CD4-positive, alpha-beta T cell (primary cell): ENCODE measurements at places on chromosomes 11 and 22.

GRCh38 chr11:12840871-12841660, 166.8 kb downstream of the TEAD1 start:
- no peak for DNase-seq

GRCh38 chr11:5364214-5364613, 12.9 kb downstream of the OR51B6 start:
- DNase-seq = no peak

DNA sequence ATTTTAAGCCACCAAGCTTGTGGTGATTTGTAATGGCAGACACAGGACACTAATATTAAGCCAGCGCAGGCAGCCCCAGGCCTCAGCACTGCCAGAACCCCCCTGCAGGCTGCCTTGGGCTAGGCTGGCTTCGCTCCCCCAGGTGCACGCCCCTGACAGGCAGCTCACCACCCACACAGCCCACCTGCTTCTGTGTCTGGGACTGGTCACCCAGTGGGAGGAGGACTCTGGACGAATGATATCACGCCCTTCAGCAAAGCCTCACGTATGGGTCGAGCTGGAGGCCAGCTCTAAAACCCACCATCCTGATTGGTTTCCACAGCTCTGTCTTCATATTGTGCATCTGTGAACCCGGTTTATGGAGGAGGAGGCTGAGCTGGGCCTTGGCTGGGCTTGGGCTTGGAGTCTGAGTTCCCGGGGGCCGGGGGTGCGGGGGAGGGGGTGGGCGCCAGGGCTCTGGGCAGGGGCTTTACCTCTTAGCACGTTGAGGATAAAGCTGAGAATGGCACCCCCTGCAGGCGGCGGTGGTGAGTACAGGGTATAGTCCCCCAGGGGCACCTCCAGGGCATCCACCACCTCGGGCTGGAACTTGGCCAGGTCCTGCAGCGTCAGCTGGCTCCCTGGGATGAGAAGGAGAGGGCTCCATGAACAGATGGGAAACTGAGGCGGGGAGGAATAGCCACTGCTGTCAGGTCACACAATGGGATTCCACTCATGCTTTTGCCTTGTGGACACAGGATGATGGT, 13.8 kb downstream of the GGT5 start:
- peak; percentile 57 for DNase-seq

GRCh38 chr11:69169479-69169878, 13.7 kb downstream of the SMIM38 start:
- DNase-seq = no peak

DNA sequence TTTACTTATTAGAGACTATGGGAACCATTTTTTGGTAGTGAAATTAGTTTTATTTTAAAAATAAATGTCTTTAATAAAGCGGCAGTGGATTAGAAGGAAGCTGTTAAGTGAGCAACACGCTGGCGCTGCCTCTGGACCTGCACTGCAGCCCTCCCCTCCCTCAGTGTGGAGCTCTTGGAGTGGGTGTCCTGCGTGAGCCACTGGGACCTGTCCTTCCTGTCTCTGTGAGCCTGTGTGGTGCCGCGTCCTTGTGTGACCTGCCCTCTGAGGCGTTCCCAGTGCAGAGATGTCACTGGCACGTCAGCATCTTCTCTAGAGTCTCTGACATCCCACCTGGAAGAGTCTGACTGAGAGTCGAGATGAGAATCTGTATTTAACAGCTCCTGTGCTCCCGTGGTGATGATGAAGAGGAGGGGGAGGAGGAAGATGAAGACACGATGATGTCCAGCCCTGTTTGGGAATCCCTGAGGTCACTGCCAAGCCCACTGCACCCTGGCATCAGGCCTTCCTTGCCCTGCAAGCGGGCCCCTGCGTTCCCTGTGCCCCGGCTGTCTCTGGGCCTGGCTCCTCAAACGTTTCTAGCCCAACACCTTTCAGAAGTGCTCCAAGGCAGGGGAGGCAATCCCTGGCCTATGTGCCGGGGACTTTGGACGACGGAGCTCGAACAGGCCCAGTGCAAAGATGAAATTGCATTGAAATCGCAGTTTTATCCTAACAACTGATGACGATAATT, 271.8 kb downstream of the TBC1D22A start:
- no peak for DNase-seq

DNA sequence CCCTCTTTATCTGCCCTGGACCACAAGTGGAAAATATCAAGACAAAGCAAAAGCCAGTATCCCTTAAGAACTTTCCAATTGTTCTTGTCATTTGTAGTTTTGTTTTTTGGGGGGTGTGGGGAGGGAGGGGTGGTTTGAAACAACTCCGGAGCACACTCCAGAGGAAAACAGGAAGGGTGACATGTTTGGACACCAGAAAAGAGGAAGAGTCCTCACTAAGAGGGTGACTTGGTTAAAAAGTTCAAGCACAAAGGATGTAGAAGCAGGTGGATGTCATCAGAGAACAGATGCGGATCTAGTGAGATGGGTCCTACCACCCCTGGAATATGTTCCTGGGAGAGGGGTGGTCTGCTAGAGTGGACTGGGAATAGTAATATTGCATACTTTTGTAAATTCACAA, 25.8 kb downstream of the ADAMTS8 start:
- no peak for DNase-seq

DNA sequence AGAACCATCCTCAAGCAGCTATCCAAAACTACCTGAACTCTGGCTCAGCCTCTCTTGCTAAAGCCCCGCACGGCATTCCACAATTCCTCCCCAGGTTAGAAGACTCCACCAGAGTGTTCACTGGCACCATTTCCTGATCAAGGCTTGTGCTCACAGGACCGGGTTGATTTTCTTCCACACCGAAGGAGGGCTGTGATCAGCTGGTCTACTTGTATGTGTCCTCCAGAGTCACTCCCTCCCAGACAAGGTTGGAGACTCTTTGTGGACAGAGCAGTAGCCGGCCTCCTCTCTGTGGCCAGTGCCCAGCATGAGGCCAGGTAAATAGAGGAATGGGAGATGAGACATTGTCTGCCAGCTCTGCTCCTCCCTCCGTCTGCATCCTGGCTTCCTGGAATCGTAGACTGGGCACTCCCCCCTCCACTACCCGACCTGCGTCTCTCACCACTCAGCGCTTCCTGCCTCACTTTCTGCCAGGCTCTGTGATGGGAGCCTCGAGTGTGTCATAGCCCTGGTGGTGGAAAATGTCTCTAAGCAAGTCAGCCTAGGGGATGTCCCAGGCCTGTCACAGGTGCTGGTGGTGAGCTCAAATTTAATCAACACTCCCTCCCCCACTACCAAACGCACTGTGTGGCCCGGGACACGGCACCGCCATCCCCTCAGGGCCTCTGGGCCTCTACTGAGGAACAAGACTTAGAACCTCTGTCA, 12.5 kb upstream of the TMPRSS6 start:
- peak; percentile 83 for DNase-seq

DNA sequence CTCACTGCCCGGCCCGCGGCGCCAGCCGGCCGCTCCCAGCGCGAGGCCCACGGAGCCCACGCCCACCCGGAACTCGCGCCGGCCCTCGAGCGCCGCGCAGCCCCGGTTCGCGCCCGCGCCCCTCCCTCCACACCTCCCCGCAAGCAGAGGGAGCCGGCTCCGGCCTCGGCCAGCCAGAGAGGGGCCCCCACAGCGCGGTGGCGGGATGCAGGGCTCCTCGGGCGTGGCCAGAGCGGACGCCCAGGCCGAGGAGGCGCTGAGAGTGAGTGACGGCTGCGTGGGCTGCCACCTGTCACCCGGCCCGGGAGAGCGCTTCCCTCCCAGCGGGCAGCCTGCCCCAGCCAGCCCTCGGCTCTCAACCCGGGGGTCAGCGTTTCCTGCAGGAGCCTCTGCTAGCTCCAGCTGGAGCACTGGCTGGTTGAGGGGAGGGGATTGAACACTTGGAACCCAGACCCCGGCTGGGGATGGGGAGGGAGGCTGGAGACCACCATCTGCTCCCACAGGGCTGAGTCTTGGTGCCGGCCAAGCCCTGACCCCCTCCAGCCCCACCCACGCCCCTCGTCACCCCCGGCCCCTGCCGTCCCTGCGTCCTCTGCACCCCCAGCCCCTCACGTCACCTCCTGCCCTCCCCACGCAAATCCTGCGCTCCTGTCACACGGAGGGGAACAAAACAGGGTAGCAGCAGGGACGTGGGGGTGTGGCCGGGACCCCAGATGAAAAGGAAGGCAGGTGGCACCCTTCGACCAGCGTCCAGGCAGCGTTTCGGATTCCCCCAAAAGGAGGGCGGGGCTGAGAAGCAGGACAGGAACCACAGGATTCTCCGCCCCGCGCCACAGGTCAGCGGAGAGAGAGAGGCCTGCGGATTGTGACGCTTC, 157.0 kb downstream of the BRD1 start:
- DNase-seq = no peak

- DNase-seq = no peak
Observed at GRCh38 chr11:128400382-128401203, 186.8 kb downstream of the ETS1 start.

- DNase-seq = no peak
Observed at GRCh38 chr11:69904161-69904973, 85.2 kb upstream of the FGF3 start.
